ENCODE measurements at places on chromosomes 3 and 15.

GRCh38 chr15:98083203-98083910 lies 122.9 kb downstream of the ARRDC4 start:
- DNase-seq = no peak

- DNase-seq = peak; percentile 49
These were observed 139.6 kb downstream of the RBPMS2 start for GRCh38 chr15:64635499-64636495.

GRCh38 chr3:45787551-45787950 lies 8.8 kb downstream of the SLC6A20 start:
- DNase-seq = no peak

DNA sequence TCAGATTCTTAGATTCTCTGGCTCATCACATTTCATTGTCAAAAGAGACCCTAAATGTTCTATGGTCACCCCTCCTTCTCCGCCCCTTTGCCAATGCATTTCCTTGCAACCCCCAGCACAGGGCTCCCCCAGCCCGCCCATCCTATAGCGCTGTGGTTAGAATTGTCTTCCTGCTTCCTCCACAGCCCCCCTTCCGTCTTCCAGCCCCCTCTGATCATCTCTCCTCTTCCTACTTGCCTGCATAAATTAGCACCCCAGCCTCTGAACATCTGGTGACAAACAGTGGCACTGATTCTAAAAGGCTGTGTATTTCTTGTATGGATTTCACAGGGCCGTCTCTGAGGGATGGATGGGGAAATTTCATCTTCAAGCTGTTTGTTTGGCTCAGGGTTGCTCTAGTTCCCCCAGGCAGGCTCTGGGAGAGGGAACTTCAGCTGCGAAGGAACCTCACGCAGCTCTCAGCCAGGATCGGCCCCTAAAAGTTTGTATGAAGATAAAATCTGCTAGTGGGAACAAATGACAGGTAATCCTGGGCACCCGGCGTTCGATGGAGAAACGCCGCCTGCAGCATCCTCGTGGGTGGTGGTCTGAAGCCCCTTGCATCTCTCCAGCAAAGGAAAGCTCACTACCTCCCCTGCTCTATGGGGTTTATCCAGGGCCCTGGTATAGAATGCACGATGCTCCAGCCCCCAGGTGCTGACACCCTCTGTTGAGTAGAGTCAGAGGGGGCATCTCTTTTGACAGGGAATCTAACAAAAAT lies 83.0 kb downstream of the WNT7A start:
- no peak for DNase-seq

DNA sequence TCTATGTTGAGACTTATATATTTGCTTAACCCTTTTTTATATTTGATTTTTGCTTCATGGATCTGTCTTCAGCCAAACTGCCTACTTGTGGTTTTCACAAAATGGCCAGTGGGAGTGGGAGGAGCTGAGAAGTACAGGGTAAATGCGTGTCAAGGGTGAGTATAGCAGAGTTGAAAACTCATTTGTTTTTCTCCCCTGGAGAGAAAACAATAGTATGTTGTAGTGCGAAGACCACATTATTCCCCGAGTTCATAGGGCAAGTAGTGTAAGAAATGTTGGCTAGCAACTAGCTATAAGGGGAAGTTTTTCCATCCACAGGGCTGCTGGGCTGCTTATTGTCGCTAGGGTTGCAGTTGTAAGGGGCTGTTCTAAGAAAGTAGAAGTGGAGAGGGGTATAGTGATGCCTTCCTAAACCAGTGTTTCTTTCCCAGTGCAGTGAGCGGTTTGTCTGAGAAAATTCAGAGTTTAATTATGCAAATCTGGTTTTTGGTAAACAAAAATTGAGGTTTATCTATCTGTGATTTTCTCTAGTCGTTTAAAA lies 153.8 kb upstream of the AZI2 start:
- no peak for DNase-seq

GRCh38 chr3:104564045-104564643 lies 802.6 kb upstream of the ALCAM start:
- DNase-seq = peak; percentile 64

DNA sequence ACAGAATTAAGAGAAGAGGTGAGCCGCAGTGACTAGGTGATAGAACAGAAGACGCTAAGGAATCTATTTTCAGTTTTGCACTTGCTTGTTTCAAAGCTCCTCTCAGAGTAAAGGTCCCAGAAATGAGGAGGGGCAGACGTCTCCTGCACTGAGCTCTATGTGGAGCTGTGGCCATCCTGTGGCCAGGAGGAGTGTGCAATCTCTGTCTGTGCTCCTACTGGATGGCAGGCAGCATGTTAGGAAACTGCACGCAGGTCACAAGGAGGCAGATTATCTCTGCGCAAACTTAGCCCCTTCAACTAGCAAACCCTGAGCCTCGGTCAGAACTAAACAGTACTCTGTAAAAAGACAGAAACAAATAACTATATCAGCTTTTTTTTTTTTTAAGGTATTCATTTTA lies 31.1 kb upstream of the PPIB start:
- DNase-seq = no peak

All from lung microvascular endothelial cell (primary cell).